Naive thymus-derived CD4-positive, alpha-beta T cell (primary cell): ENCODE measurements at places on chromosomes 4 and X. TPM values are rescaled to one million over a fixed set of nuclear protein-coding genes. Genes with fewer than 3 reads are reported as not detected.

GRCh38 chr4:14524276-14524675, 478.0 kb upstream of the CPEB2 start:
- DNase-seq: no peak

DNA sequence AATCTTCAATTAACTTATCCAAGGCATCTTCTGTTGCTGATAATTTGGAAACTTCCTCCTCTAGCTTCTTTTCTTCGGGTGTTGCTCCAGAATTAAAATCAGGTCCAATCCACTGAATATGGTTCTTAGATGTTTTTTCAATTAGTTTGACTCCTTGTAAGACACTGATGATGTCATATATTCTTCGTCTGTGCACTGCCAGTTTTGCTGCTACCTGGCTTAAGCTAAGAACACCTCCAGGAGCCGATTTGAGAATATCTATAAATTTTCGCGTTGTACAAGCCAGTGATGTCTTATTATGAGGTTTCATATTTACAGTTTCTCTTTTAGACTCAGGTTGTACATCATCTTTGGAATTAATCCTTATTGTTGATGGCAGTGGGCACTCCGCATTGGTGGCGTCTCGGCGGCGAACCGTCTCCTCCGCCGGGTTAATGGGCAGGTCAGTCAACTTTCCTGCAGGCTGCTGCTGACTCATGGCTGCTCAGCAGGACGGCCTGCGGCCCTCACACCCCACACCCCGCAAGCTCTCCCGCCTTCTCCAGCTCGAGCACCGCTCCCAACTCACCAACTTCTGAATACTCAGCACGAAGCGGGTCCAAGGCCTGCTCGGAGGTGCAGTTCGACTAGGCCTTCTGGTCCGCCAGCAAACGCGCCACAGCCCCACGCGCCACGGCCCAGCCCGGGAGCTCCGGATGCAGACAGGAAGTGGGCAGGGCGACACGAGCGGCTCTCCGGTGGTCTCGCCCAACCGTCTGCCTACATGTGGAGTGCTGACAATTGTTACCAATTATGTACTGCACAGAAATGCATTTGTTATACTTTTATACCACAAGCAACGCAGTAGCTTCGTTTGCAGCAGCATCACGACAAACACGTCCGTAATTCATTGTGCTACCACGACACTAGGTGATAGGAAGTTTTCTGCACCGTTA, 49.2 kb upstream of the FHL1 start:
- no peak for DNase-seq

- no peak for DNase-seq
These were observed 34.2 kb upstream of the ESX1 start for GRCh38 chrX:104288961-104289360.

GRCh38 chr4:176830971-176831370, 38.2 kb upstream of the VEGFC start:
- DNase-seq: no peak

DNA sequence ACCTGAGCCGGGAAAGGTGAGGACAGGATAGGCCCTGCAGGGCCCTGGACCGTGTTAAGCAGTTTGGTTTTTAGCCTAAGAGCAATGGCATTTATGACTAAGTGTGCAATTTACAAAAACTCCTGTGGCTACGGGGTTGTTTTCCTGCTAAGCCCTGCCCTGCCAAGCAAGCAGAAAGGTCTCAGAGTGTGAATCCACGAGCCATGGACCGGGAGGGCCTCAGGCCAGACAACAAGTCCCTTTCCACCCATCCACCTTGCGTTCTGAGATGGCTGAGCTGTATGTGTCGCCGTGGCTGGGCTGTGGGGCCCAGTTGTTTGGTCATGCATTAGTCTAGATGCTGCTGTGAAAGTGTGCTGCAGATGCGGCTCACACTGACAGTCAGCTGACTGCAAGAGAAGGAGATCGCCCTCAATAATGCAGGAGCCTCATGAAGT, 33.9 kb upstream of the AFAP1 start:
- DNase-seq: no peak

The SPACA5 gene
- polyA plus RNA-seq: not detected

The NXF2B gene
- polyA plus RNA-seq: not detected

The MAGEC1 gene
- polyA plus RNA-seq: not detected

The PFKFB1 gene
- polyA plus RNA-seq: 0.26 TPM
